ENCODE measurements at places on chromosomes 16 and 17.

GRCh38 chr16:27230562-27231001 lies 27.3 kb downstream of the KDM8 start:
- ATAC-seq: peak; percentile 64

DNA sequence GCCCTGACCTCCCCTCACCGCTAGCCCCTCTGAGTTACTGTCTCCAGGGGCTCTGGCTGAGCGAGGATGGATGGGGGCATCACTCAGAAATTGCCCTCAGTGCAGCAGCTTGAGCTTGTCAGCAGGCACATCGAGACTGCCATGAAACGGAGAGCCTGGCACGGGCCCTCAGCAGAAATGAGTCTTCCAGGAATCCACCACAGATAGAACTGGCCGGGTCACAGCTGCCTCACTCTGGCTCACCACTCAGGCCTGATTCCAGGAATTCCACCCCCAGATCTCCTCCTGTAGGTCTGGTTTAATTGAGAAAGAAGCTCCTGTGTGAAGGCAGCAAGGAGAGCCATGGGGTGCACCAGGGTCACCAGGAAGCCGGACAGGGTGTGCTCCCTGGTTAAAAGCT lies 85.5 kb downstream of the GSG1L start:
- no peak for ATAC-seq

GRCh38 chr17:71516149-71516548 lies 604.7 kb upstream of the SOX9 start:
- no peak for ATAC-seq

GRCh38 chr17:41511716-41512115 lies 6.3 kb upstream of the KRT13 start:
- no peak for ATAC-seq

Data from esophagus mucosa (tissue), 1 donor.